Subcutaneous preadipocyte (primary cell): ENCODE measurements at places on chromosomes 11 and 22. TPM values are rescaled to one million over a fixed set of nuclear protein-coding genes. Genes with fewer than 3 reads are reported as not detected.

Gene AKIP1
- total RNA-seq = 26.0 and 27.2 TPM in 2 replicates

Gene AIFM3
- total RNA-seq = 0.20 and 0.73 TPM in 2 replicates

Gene NNMT
- total RNA-seq = 193 and 704 TPM in 2 replicates

Gene APOC3
- total RNA-seq = not detected in 2 replicates

Gene FADS3
- 68.6 and 77.2 TPM in 2 replicates for total RNA-seq

Gene RBX1
- 56.3 and 63.6 TPM in 2 replicates for total RNA-seq

Gene DCHS1
- 0.37 and 0.78 TPM in 2 replicates for total RNA-seq

Gene CCDC73
- not detected in 2 replicates for total RNA-seq

Gene PKDREJ
- total RNA-seq = not detected in 2 replicates

Gene KCNQ1
- total RNA-seq = not detected in 2 replicates

Gene YAP1
- total RNA-seq = 114 and 150 TPM in 2 replicates

Gene TSPAN18
- not detected in 2 replicates for total RNA-seq

Gene IL10RA
- total RNA-seq = 0.37 TPM in 1 of 2 replicates, not detected in the other

Gene LMF2
- 32.3 and 36.9 TPM in 2 replicates for total RNA-seq

Gene MMP1
- total RNA-seq = 4.4 and 681 TPM in 2 replicates

Gene TPBGL
- total RNA-seq = under 0.01 TPM in 1 of 2 replicates, not detected in the other
